ENCODE measurements at places on chromosomes 5 and 9. TPM values are rescaled to one million over a fixed set of nuclear protein-coding genes. Genes with fewer than 3 reads are reported as not detected.

The MYO10 gene
- total RNA-seq = 27.3 TPM

The CENPK gene
- total RNA-seq = 4.0 TPM

The ITK gene
- total RNA-seq = 0.53 TPM

The SMC2 gene
- 17.3 TPM for total RNA-seq
